ENCODE measurements at places on chromosomes 3 and 15.

- no peak for DNase-seq
Observed at GRCh38 chr15:78614021-78614420, 6.8 kb downstream of the CHRNA3 start.

GRCh38 chr3:148955544-148956346, 35.6 kb upstream of the GYG1 start:
- peak; percentile 55 for DNase-seq

DNA sequence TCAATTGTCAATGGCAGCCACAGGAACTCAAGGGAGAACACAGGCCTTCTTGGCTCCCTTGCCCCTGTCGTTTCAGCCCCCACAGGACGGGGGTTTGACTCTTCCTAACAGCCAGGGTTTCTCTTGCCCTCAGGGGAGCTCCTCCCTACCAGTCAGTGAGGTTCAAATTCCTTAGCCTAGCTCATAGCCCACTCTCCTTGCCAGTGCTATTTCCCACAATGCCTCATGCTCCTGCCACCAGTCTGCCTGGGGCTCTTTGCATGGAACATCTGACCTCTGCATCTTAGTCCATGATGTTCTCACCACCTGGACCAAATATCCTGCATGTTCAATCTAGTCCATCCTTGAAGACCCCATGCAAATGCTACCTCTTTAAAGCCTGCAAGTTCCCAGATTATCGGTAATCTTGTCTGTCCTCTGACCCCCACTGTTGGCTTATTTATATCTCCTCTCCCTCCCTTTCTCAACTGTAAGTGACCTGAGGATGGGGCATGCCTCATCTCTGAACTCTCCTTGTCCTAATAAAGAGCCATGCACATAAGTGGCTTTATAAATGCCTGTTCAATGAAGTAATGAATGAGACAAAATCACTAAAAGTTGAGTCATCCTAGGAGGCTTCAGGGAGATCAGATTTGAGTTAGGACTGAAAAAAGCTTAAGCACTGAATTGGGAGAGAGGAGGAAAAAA, 78.0 kb downstream of the MYO1E start:
- DNase-seq: no peak

- no peak for DNase-seq
Observed at GRCh38 chr15:69587723-69588426, 135.3 kb downstream of the RPLP1 start.

DNA sequence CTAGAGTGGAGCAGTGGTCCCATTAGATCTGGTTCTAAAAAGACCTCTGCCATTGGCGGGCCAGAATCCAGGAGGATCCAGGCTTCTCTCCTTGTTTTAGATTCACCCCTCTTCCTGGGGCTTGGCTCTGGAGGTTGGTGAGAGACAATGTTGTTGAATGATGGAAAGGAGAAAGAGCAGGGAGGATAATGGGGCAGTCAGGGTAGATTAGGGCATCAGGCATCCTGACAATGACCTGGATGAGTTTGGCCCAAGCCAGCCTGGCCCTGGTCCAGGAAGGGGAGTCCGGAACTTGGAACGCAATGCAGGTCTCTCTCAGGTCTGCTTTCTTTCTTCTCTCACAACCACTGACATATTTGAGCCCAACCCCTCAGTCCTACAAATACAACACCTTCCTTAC, 260.1 kb upstream of the RASGRP1 start:
- no peak for DNase-seq

DNA sequence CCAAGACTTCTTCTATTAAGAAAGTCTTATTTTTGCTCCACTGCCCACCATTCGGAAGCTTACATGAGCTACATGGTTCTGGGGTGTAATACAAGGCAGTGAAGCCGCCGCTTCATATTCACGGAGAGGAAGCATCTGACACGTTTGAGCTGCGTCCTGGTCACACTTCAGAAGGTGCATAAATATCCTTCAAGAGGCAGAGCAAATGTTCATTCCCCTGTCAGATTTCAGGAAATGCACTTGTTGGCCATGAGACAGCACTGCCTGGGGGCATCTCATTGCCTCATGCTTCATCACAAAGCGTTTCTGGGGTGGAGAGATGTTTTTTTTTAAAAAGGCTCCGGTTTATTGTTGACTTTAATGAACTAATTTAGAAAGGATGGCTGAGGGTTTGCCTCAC, 119.9 kb downstream of the CADPS start:
- no peak for DNase-seq

GRCh38 chr3:169771497-169772304, 1.5 kb upstream of the MYNN start:
- peak; percentile 85 for DNase-seq

DNA sequence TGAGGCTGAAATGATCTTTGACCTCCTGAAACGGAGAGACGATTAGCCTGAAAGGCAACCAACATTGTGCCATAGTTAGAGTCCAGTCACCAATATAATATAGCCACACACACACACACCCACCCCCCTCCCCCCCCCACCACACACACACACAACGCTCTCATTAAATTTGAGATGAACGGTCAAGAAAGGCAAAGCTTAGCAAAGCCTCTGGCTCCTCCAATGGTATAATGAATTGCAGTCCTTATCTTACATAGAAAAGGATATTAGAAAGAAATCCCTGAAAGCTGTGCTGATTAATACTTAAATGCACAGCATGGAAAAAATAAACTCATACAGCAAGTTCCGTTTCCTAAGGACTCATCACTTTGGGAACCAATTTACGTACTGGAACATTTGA, 876 bp upstream of the ZNF385D start:
- no peak for DNase-seq

- no peak for DNase-seq
Observed at GRCh38 chr3:98528474-98529346, 3.1 kb upstream of the GPR15 start.

GRCh38 chr3:143416229-143416628, 296.7 kb downstream of the CHST2 start:
- no peak for DNase-seq

- no peak for DNase-seq
Observed at GRCh38 chr3:129231331-129232119, 17.9 kb upstream of the COPG1 start.

DNA sequence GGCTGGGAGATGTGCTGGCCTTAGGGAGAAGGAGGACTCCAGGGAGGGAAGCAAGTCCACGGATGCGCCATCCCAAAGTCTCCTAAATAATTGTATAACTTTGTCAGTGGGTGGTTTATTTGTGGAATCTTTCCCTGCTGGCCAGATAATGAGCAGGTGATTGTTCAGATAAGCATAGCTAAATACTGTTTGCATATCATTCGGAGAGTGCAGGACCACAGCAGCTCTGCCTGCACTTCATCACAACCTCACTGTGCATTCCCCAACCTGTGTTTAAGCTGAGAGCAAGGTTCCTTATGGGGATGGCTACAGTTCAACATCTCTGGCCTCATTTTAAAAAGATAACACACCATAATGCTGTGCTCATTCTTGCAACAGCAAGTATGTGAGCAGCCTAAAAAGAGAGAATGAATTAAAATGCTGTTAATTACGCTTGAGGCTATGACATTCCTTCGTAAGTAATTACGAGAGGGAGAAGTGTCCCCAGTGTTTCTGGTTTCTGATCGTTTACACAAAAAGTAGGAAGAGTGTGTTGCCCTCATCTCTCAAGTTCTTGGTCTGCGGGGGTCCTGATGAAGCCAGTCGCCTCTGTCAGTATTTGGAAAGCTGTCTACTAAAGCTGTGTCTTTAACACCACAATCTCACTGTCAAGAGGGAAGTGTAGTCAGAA, 272.0 kb upstream of the RORA start:
- DNase-seq: no peak

DNA sequence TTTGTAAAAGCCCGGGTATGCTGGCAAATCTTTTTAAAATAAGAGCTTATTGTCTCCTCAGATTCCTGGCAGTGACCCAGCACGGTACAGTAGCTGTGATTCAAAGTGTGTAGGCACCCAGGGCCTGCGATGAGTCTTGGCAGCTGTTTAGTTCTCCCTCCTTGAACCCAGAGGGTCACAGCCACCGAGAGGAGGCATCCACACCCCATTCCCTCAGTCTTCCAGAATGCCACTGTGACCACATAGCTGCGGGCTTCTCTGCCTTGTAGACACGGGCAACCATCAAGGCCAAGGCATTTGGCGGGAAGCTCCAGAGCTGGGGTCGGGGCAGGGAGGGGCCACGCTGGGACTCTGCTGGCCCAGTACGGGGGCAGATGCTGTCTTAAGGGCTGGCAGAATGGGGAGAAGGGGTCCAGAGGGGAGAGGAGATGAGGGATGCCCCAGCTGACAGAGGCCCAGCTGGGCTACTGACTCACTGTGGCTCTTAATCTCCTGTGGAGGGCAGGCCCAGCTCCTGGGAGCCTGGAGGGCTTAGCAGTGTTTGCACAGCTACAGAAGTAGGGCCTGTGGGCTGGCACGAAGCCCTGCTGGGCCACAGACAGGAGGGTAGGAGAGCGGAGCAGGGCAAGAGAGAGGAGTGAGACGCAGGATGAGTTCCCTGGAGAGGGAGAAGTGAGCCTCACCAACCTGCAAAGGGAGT, 68.8 kb upstream of the DLG1 start:
- no peak for DNase-seq

DNA sequence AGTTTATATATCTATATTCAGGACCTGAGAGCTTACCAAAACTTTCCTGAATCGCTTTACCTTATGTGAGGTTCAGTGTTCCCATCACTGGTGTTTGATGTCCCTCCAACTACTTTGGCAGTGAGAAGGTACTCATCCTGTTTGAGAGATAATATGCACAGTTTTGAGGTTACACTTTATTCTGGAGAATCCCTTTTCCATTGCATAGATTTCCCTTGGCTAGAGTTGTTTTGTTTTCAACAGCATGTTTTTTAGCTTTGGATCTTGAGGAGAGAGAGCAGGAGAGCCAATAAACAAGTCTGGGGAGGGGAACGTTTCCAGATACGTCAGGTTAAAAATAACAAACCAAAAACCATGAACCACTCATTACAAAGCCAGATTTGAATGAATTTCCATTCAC, 33.6 kb downstream of the CD200 start:
- no peak for DNase-seq

GRCh38 chr3:146382386-146382785, 87.0 kb downstream of the PLSCR2 start:
- no peak for DNase-seq

DNA sequence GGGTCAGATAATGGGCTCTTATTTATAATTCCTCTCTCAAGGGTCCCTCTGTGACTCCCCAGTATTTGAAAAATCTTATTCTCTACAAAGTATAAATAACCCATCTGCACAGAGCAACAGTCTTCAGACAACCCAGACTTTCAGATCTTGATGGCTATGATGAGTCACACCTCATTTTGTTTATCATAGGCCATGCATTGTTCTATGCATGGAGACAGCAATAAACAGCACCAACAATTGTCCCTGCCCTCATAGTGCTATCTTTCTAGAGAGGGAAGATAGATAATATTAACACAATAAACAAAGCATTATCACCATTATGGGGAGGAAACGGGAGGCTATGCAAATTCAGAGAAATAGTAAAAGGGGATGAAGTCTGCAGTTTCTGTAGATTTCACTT, 13.4 kb downstream of the FHIT start:
- DNase-seq: no peak

GRCh38 chr15:99721896-99722295, 11.3 kb downstream of the LYSMD4 start:
- DNase-seq: no peak
